ENCODE measurements at places on chromosomes 11 and 22.
A peak's percentile ranks its signal among the peaks of the same experiment; 100 is the strongest.

GRCh38 chr11:60948250-60948649 is 3.7 kb downstream of the SLC15A3 start:
- no peak for DNase-seq

GRCh38 chr11:33861386-33861785 is 30.5 kb downstream of the LMO2 start:
- DNase-seq, result no peak

DNA sequence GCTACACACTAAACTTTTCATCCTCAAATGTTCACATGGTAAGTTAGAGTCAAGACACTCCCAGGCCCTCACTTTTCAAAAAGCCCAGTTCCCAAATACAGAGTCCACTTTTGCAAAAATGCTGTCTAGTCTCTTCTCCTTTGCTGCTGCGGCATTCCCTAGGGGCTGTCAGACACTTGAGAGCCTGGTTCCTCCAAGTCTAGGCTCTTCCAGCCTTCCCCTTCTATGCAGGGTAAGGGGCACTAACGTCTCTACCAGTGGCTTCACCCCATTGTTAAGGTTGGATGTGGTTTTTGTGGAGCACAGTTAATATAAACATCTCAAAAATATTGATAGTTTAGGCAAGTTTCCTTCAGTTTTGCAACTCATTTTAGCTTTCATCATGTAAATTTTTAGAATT is 181.5 kb downstream of the KIF18A start:
- DNase-seq, result no peak

- DNase-seq, result no peak
Measured at GRCh38 chr11:120011836-120012235, 126.1 kb downstream of the TRIM29 start.

DNA sequence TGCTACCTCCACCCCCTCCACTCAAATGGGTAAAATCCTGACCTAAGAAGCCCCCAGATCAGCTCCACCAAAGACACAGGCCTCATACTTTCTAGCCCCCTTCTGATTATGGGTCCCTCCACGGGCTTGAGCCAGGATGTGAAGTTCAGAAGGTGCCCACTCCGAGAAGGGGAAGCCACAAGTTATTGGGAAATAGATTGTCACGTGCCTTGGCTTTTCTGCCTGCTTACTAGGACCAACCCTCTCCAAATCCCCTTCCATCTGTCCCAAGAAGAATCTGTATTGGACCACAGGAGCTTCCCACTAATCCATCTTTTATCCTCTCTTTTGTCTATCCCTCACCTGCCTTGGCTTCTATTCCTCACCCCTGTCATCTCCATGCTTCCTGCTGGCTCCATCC is 3.0 kb upstream of the NRGN start:
- DNase-seq, result no peak

- peak; percentile 98 for DNase-seq
Measured at GRCh38 chr11:64181506-64182411, 4.2 kb upstream of the STIP1 start.

GRCh38 chr11:75954039-75954438 is 139.0 kb downstream of the UVRAG start:
- DNase-seq, result no peak

DNA sequence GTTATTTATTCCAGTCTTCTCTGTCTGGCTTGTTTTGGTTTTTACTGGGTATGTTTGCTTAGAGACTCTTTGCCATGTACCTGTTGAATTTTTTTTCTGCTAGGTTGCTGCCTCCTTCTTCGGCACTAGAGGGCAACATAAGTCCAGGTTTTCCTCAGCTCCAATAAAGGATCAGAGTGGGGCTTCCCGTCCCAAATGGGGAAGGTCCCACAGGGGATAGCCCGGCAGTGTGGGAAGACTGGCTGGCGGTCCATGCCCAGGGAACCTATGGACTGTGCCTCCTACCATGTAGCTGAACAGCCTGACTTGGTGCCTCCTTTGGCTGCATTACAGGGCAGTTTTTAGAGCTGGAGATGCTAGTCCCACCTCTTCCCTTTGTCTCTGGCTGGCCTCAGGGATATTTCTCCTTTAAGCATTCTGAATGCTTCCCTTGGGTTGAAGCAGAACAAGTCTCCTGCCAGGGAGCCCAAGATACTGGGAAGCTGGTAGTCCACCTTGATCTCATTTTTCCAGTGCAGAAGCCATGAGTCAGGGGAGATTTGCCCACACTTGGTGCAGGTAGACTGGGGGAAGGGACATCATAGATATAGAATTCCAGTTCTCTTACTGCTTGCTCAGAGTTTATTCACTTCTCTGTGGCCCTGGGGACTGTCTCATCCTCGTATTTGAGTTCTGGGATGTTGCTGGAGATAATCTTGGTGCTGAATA is 60.2 kb downstream of the BRD1 start:
- DNase-seq, result peak; percentile 68

- peak; percentile 62 for DNase-seq
Measured at GRCh38 chr11:2795491-2795991, 90.0 kb downstream of the CDKN1C start.

- no peak for DNase-seq
Measured at GRCh38 chr11:115420505-115420904, 83.7 kb downstream of the CADM1 start.

DNA sequence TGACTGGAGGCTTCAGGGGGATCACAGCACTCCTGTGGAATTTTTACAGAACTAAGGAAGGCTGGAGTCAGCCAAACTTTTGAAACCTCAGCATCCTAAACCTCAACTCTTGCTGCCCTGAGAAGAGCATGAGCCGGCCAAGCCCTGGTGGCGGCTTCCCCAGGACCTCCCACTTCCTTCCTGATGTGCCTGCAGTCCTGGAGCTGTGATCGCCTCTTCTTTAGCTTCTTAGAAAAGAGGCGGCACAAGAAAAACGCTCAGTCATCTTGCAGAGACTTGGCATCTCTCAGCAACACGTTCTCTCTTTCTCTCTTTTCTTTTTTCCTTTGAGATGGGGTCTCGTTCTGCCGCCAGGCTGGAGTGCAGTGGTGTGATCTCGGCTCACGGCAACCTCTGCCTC is 40.4 kb upstream of the AMPD3 start:
- peak; percentile 91 for DNase-seq

DNA sequence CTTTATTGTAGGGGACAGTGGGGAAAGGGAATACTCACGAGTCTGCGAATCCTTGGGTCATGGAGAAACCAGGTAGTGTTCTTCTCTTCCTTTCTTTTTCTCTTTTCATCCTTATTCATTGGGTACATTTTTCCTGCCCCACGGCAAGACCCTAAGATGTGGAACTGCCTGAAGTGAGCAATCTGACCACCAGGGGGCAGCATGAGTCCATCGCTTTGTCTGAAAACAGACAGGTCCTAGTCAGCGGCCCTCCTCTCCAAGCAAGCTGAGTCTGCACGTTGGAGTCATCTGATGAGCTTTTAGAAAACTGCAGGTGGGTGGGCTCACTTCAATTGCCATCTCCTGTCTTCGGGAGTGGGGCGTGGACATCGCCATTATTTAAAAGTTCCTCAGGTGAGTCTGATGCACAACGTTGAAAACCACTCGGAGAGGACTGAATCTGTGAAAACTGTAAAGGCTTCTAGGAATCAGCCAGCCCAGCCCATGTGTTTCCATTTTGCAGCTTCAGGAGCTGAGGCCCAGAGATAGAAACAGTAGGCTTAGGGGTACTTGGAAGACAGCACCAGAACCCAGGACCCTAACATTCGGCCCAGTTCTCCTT is 34.0 kb upstream of the FBXO3 start:
- DNase-seq, result peak; percentile 94

DNA sequence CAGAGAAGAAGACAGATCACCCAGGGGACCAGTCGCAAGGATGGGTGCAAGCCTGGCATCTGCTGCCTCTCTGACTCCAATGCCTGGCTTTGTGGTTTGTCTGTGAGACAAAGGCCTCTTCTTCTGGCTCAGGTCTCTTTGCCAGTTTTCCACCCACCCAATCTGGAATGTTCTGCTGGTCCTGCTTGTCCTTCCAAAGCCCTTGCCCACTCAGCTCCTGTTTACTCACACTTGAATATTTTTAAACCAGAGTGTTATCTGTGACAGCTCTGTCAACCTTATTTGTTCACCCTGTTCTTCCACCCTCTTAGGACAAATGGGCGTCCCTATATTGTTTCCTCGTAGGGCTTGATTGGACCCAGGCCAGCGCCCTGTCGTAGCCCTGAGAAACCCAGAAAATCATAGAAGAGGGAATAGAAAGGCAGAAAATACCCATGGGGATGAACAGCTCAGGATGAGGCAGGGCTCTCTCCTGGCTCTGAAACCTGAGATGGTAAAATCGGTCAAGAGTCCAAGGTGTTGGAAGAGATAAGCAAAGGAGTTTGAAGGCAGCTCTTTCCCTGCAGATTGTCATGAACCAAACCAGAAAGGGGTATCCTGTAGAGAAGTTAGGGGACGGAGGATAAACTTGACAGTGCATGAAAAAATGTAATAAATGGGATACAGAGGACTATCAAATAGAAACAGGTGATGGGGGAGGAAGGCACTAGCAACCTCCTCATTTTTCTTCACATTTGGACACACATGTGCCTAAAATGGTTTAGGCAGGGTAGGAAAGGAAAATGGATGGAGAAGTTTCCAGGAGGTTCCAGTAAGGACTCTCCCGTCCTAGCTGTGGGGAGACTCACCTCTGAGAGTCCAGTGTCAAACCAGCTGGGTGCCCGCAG is 651 bp downstream of the CRYAB start:
- no peak for DNase-seq

DNA sequence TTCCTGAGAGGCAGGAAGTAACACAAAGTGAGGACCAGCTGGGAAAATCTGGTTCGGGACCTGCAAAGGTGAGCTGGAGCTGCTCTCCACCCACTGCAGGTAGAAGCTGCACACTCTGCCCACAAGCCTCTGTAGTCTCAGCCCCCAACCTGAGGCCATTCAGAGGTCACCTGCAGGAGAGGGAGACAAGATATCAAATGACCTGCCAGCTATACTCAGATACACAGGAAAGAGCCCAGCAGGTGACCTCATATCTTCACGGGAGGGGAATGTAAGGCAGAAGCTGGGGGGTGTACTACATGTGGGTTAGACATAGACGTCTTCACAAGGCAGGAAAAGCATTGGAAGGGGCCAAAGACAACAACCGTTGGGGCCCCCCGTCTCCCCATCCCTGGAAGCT is 86.1 kb downstream of the APIP start:
- no peak for DNase-seq

DNA sequence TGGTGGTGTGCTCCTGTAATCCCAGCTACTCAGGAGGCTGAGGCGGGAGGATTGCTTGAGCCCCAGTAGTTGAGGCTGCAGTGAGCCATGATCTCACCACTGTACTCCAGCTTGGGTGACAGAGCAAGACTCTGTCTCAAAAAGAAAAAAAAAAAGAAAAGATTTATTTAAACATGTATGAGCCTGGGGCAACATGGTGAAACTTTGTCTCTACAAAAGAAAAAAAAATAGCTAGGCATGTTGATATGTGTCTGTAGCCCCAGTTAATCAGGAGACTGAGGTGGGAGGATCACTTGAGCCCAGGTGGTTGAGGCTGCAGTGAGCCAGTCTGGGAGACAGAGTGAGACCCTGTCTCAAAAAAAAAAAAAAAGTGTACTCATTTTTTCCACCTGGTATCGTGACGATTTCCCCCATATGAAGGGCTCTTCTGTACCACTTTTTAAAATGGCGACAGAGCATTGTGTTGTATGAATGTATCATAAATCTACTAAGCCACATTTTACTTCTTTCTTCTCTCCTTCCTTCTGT is 16.4 kb upstream of the KCTD14 start:
- DNase-seq, result no peak

DNA sequence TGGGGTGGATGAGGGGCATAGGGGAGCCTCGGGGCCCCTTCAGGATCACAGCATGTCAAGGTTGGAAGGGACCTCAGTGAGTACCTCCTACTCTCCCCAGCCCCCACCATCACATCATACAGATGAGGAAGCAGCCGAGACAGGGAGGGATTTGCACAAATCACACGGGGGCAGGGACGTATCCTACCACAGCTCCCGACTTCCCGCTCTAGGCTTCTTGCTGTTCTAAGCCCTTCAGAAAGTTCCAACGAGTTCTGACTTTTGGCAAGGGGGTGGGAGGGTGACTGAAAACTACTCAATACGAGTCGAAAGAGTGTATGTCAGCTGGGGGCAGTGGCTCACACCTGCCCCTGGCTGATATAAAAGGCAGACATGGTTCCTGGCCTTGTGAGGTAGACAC is 4.7 kb upstream of the RAD9A start:
- DNase-seq, result no peak

DNA sequence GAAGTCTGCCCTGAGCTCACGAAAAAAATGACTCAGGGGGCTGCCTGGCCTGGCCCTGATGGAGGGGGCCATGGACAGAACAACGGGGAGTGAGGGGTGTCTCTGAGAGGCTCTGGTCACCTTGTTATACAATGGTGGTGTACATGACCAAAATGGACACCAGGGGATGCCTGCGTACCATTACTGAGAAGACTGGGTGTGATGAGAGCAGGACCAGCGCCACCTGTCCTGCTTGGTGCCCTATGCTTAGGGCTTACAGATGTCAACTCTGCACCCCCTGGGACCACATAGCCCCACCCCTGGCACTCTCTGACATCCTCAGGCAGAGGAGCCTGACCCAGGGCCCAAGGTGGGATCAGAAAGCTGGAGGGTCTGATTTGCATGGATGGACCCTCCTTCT is 104.8 kb downstream of the ZNF280B start:
- no peak for DNase-seq

- no peak for DNase-seq
Measured at GRCh38 chr11:36532941-36533601, 23.0 kb upstream of the TRAF6 start.

DNA sequence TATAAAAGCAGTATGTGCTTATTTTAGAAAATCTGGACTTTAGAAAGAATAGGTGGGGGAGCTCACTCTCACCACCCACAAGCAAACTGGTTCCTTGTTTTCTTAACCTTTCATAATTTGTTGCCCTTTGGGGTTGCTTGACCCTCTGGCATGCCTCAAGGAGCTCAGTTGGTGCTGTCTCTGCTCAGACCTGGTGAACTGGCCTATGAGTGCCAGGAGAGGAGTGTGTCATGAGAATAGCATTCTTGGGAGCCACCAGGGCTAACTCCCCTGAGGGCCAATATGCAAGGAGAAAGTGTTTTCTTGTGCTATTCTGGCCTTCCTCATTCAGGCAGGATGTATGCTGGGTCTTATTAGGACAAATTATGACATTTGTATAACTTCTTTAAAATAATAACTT is 21.0 kb upstream of the AMOTL1 start:
- no peak for DNase-seq
